ENCODE measurements at places on chromosomes 16 and 17.

- no peak for DNase-seq
Measured at GRCh38 chr16:29857133-29857760, 5.8 kb downstream of the CDIPT start.

DNA sequence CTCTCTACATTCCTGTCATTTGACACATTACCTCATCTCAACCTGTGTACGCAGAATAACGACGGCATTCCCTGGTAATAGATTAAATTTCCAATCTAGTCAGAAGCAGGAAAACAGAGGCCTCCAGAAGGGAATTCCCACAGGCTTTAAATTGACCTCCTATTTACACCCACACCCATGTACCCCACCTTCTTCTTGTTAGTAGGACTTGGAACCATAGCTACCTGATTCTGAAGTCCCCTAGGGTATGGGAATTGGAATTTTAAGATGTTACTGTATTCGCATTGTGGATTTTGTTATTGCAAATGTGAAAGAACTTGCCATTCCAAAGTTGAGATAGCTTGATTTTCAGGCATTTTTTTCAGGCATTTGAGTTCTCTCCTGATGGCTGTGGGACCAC is 377.5 kb upstream of the DYNLRB2 start:
- no peak for DNase-seq

DNA sequence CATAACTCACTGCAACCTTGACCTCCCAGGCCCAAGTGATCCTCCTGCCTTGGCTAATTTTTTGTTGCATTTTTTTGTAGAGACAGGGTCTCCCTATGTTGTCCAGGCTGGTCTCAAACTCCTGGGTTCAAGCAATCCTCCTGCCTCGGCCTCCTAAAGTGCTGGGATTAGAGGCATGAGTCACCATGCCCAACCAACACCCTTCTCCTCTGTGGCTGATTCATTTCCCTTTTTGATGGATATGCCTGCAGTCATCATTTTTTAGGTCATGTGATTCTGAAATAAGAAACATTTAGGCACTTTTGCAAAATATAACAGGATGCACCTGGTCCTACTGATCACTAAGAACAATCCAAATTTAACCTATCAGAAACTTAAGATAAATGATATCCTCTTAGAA is 44.0 kb upstream of the YPEL2 start:
- no peak for DNase-seq

- DNase-seq = no peak
Measured at GRCh38 chr16:88003316-88003715, 52.1 kb downstream of the BANP start.

GRCh38 chr17:2975469-2975958 is 87.9 kb downstream of the OR1D5 start:
- DNase-seq = no peak

DNA sequence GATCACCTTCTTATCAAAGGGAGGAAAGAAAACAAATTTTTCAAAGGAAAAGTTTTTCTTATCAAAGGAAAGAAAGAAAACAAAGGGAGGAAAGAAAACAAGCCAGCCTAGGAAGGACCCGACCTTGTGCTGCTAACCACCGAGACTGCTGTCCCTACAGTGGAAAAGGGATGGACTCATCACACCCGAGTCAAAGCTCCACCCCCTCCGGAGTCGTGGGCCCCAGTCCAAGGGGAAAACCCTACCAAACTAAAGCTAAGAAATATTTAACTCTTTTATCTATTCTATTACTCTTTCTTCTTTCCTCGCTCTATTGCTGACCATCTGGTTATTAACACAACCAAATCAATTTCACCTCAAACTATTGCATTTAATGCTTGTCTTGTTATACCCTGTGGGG is 6.1 kb upstream of the ENDOV start:
- no peak for DNase-seq

DNA sequence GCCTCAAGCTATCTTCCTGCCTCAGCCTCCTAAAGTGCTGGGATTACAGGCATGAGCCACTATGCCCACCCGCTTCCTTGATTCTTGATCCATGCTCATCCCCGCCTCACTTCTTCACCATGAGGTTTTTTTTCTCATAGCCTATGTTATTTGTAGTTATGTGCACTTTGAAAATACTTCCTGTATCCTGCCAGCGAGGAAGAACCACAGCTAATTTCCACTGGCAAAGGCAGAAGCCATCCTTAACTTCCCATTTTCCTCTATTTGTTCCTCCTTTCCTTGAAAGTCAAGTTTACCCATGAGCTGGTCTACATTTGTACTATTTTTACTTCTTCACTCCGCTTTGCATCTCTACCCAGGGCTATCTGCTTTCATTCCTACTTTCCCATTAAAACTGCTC is 189.7 kb upstream of the ZFHX3 start:
- no peak for DNase-seq

DNA sequence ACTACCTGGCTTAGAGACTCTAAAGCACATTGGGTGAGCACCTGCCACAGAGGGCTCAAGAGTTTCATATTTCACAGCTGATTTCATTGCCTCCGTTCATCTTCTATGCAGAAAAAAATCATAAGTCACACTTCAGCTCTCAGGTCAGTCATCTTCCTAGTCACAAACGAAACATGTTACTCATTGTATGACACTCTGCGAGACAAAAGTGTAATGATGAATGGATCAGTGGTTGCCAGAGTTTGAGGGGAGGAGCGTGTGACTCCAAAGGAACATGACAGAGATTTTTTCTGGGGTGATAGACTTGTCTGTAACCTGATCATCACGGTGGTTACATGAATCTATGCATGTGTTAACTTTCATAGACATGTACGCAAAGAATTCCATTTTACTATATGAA is 195.2 kb upstream of the CNTNAP4 start:
- peak; percentile 10 for DNase-seq

DNA sequence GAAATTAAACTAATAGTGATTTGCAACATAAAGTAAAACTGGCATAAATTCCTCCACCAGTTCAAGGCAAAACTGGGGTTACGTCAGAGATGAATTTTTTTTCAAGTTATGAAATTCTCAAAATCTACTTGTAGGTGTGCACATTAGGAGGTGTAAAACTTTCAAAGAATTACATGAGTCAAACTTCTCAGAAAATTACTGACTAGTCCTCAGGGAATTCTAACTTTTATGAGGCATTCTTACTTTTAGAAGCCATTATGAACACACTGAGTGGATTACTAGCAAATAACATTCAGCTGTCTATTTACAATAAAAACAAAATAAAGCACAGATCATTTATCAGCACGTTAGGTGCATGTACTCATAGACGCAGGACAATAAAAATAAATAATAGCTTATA is 348.7 kb downstream of the CDH11 start:
- DNase-seq = no peak

DNA sequence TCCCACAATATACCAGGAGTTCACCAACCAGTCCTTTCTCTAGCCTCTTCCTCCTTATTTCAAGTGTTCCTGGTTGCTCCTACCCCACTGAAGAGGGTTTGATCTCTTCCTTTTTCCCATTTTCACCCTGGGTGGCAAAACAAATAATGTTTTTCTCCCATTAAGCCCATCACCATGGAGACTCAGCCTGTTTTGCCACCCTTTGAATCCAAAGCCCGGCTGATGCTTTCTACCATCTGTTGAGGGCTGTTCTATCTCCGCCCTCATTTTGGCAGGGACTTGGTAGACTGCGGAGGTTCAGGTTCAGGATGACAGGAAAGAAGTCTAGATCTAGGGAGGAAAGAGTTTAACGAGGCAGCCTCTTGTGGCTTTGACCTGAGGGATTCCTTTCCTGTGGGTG is 2.6 kb downstream of the DNAH2 start:
- DNase-seq = no peak

GRCh38 chr16:54812229-54812628 is 118.4 kb upstream of the IRX5 start:
- DNase-seq = no peak

GRCh38 chr16:86085161-86085611 is 186.2 kb downstream of the IRF8 start:
- no peak for DNase-seq

DNA sequence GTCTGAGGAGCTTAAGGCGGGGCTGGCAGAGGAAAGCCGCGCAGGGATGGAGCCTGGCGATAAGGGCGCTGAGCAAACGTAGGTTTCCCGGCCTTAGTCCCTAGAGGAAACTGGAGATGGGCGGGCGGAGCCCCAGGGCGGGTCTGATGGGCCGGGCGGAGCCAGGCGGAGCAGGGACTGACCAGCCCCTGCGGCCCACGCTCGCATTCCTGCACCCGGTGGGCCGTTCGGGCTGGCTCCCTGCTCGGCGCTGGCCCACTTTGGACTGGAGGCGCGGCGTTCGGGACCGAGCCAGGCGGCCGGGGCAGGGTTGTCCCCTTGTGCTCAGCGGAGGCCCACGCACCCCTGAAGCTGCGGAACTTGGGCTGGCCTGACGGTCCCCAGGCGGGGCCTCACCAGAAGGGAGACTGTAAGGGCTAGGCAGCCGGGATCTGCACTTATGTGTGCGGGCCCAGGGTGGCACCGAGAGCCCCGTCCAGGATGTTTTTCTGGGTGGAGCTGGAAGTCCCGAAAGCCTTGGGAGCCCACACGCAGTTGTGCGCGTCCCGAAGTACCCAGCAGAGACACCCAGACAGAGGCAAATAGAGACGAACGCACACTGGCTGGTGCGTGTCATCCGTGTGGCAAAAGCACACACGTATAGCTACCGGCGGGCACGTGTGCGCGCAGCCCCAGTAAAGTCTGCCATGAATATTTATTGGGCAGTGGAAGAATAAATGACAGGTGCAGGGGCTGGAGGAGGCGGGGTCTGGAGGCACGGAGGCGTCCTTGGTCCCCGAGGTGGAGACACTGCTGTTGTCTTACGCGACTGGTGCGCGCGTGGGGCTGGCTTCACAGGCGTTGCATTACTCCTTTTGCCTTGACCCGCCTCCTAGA is 1.4 kb downstream of the PYDC1 start:
- peak; percentile 37 for DNase-seq

GRCh38 chr17:2040942-2041560 is 771 bp upstream of the OVCA2 start:
- DNase-seq = no peak

GRCh38 chr17:74419928-74420411 is 11.9 kb upstream of the GPRC5C start:
- no peak for DNase-seq

- DNase-seq = no peak
Measured at GRCh38 chr17:55004484-55004883, 35.9 kb downstream of the STXBP4 start.

GRCh38 chr16:12016291-12016947 is 39.9 kb downstream of the SNX29 start:
- no peak for DNase-seq

DNA sequence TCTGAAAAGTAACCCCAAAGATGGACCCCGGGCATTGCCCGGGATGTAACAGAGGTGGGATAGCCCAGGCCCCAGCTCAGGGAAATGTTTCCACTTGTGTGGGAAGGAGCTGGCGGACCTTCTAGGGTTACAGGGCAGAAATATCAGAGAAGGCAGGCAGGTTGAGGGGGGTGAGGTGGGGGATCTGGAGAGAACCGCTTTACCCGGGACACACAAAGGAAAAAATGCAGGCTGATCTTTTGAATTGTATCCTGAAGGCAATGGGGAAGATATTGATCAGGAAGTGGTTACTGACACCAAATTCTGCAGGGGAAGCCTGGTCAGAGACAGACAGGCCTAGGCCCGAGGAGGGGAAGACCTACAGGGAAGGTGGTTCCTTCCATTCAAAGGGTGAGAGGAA is 3.5 kb downstream of the SLC47A1 start:
- no peak for DNase-seq
